ENCODE measurements at places on chromosomes 4 and X. TPM values are rescaled to one million over a fixed set of nuclear protein-coding genes. Genes with fewer than 3 reads are reported as not detected.

- DNase-seq: no peak
These were observed 17.4 kb downstream of the TMEM192 start for GRCh38 chr4:165095291-165095690.

DNA sequence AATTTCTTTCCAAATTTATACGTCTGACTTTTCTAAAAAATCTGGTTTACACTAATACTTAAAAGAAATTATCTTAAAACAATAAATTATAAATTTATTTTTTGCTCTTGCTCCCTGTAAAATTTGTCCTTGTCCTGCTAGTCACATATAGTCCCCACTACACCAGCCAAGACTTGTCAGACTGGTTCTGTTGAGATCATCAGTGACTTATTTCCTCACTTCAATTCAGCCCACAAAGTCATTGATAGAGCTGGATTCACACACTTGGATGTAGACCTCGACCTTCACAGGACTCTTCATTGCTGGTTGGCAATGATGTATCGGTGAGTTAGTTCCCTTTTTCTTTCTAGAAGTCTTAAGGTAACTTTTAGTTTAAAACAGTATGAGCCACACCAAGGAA, at the start of gene TMPRSS11E:
Gene TMPRSS11E, plus strand, starts transcription at position 263 of the 400 bp plus-strand sequence. Its CDS starts 50 bp downstream, at position 313.
- DNase-seq: no peak

The HHIP gene
- not detected for total RNA-seq

DNA sequence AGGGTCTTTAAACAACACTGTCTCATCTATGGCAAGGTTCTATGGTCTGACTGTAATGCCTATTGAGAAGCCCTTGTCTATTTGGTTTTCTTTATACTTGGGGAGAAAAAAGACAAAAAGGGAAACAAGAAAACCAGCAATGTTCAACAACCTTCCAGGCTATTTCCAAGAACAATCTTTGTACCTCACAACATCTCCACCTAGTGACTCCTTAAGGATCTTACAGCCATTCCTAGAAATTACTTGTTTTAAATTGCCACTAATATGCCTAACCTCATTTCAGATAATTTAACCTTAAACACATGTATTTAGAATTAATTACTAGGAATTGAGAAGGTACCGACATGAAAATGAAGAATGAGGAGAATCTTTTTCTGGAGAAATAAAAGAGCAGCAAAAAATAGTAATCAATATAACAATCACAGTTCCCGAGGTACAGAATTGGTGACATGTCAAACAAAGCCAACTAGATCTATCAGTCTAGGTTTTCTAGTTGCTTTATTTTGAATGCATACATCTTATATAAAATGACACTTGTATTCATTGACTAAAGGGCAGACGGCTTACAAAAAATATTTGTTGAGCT, 1.6 kb upstream of the RBM46 start:
- no peak for DNase-seq

The PRICKLE3 gene
- 22.7 TPM for total RNA-seq

The USP17L27 gene
- total RNA-seq: not detected

The POU4F2 gene
- not detected for total RNA-seq

DNA sequence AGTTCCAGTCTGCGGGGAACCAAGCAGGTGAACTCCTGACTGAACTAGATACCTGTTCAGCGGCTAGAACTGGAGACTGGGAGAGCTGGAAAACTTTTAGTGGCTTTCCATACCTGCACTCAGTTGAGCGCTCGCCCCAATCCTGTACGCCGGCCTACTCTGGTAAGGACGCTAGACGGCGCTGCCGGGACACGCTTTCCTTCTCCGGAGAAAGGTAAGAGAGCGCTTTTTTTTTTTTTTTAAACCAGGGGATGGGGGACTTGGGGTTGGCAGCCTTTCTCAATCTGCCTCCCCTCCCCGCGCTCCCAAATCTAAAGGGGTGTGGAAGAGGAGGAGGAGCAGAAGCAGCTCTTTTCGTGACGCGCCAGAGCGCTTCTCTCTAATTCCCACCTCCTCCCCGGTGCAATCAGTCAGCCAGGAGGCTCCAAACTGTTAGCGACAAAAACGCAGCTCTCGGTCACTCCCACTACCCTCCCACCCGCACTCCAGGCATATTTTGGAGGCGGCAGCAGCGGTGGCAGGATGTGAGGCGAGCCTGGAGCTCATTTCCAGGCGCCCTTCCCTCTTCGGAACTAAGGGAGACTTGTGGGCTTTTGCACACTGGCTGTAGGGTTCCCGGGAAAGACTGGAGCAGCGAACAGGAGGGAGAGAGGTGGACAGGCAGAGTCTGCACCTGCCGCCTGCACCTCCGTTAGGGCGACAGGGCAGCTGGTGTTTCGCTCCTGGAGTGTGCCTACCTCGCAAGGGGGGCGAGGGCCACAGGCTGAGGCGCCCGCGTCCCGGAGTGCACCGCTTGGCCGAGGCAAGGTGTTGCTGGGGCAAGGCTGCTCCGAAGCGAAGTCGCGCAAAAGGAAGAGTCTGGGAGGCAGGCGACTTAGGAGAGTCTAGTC, at the start of gene IL1RAPL2:
Gene IL1RAPL2, plus strand, starts transcription at position 409 of the 890 bp plus-strand sequence.
- peak; percentile 55 for DNase-seq

GRCh38 chr4:181529537-181529936, 713.7 kb upstream of the TENM3 start:
- no peak for DNase-seq

The REELD1 gene
- not detected for total RNA-seq

- DNase-seq: no peak
These were observed 7.3 kb downstream of the NKX1-1 start for GRCh38 chr4:1398681-1399507.

DNA sequence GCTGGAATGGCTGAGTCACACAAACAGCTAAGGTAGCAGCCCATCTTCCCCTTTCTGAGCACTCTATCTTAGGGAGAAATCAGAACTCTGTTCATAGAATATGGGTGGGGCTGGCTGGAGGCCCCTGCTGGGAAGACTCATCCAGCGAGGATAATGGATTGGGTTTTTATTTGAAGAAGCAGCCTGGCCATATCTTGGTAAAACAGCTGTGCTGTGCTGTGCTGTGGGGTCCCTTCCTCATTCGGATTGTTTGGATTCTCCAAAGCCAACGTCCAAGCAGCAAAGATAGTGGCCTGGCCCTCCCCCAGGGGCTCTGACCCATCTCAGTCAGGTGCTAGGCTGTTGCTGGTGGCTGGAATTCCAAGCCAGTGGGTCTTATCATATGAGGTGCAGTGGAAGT, 63.8 kb downstream of the ZNF718 start:
- DNase-seq: no peak

The CABS1 gene
- not detected for total RNA-seq

The PPP4R3C gene
- total RNA-seq: not detected

DNA sequence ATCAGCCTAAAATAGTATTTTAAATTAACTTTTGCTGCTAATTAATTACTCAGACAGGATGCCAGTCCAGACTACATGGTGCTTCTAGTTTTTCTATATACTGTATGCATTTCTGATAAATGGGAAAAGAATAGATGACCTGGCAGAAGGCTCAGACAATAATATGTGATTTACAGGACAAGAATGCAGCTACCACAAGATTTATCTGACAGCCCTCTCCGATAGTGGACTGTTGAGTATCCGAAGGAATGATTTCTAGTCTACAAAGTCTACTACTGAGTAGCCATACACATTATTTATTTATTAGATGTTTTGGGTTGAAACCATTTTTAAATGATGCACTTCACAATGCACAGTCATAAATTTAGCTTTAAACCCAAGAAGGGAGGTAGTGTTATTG, 212.8 kb downstream of the MAB21L2 start:
- no peak for DNase-seq

The LGI2 gene
- total RNA-seq: not detected

DNA sequence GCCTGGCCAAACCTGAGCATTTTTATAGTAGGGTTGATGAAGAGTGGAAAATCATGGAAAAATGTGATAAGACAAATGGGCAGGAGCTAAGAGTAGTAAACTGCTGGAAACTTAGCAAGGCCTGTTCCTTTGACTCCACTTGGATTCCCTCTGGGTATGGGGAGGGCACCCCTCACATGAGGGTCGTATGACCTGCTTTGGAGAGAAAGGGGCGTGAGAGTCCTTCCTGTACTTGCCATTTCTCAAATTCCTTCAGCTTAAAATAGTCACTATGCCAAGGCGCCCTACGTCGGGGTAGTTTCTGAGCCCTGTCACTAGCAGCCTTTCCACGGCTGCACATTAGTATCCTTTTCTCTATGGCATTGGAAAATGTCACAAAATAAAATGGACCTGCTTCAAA, 49.1 kb downstream of the GPRIN3 start:
- DNase-seq: peak; percentile 51

DNA sequence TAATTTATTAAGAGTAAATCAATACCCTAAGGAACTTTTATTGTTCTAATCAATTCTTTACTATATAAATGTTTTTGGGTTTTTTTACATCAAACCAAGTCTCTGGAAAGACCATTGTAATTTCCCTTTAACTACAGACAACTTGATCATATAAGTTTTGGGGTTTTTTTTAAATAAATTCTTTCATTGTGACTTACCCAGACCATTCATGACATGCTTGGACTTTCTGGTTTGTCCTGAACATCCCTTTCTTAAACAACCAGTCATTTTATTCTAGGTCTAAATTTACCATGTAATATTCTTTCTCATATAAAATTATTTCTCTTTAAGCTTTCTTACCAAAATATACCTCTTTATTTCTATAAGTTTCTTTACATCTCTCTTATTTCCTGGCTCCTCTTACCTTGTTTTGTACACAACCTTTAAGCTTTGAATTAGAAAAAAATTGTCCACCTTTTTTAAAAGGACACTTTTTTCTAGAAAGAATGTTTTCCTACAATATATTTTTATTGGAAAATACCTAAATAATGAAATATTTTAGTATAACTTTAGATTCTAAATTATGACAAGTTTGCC, 8.4 kb downstream of the CNGA1 start:
- no peak for DNase-seq

GRCh38 chr4:18859468-18859867, 837.9 kb upstream of the LCORL start:
- DNase-seq: no peak

The CXorf49 gene
- not detected for total RNA-seq

DNA sequence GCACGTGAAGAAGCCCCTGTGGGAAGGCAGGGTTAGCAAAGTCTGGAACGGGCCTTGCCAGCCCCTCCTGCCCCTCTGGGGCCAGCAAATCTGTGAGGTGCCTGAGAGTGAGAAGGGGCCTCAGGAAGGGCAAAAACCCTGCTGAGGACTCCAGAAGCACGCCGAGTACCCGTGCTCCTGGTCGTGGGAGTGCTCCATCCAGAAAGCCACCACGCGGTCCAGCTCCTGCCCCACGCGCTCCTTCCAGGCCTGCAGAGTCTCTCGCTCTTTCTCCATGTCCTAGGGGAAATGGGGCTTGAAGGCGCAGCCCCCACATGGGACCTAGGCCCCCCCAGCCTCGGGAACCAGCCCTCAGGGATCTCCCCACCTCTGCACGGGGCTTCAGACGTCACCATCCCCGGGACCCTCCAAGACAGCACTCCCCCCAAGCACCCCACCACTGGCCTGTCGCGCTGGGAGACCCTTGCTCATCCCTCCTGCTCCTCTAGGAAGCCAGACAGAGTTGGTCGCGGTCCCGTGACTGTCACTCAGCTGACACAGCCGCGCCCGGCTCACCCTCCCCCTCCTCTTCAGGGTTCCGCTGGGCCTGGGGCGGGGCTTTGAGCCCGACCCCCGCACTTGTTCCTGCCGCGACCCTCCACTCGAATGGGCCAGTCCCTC, at the start of gene RENBP:
Gene RENBP, minus strand, starts transcription at position 504 of the 660 bp plus-strand sequence. Its CDS starts 33 bp downstream, at position 471.
- DNase-seq: peak; percentile 81

The PWWP3B gene
- not detected for total RNA-seq

DNA sequence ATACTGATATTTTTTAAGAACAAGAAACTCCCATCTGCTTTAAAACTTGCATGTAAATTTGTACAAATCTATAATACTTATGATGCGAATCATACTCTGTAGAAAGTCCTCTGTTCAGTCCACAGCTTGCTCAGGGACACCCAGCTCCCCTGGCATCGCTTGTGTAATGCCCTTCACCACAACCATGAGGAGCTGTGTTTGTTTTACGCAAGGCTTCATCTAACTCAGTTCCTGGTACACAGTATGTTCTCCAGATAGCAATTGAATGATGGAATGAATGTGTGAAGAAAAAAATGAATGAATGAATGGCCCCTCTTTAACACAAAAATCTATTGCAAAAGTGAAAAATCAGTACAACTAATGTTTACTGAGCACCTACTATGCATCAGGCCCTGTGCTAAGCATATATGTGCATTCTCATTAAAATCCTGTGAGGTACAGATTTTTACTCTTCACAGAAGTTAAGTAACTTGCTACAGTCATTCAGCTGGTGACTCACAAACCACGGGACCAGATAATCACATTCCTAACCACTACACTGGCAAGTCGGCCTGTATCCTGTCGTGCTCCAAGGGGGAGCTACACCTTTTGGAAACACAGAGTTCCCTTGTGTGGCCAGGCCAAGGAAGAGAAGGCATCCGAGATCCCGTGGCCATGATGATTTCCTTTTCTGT, 58.7 kb upstream of the KDR start:
- no peak for DNase-seq

GRCh38 chr4:154838155-154838554, 57.1 kb downstream of the RBM46 start:
- no peak for DNase-seq

DNA sequence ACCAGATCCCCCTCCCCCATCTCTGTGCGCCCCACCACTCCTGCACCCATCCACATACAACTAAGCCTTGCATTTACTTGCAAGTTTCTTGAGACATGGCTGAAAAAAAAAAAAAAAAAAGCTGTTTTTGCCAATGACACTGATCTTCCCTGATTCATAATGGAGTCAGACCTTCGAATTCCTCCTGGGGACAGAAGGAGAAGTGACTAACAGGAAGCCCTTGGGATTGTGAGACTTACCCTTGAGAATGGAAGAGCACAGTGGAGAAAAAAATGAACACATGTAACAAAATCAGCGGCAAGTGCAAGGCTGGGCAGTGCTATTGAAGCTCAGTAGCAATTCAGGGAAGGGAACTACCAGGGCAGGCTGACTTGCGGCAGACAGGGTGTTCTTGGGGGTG, 288.4 kb downstream of the BCOR start:
- DNase-seq: no peak

The CT45A3 gene
- not detected for total RNA-seq

The MTMR8 gene
- total RNA-seq: 4.2 TPM

GRCh38 chrX:9286234-9286633, 178.6 kb upstream of the TBL1X start:
- DNase-seq: no peak

GRCh38 chrX:50814701-50815100, 707 bp upstream of the SHROOM4 start:
- no peak for DNase-seq

GRCh38 chrX:137427816-137428215, 138.1 kb upstream of the ZIC3 start:
- peak; percentile 56 for DNase-seq

GRCh38 chr4:152479428-152480026, 56.4 kb downstream of the FBXW7 start:
- no peak for DNase-seq

- no peak for DNase-seq
These were observed 74.3 kb downstream of the TECRL start for GRCh38 chr4:64334964-64335363.

DNA sequence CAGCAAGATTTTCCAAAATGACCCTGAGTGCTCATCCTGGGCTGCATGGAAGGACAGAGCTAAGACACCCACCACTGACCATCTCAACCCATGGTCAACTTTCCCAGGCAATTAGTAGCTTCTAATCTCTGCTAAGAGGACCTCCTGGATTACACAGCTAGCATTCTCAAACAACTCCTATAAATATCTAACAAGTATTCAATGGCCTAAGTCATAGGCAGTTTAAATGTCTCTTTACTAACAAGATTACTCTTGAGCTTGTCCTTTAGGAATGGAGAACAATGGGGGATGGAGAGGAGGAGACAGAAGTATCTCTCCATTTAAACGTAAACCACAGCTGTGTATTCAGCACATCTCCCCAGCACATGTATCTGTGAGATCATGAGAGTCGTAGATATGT, 118.1 kb downstream of the WDFY3 start:
- DNase-seq: no peak

GRCh38 chr4:70704931-70705182, 16.5 kb downstream of the UTP3 start:
- peak; percentile 79 for DNase-seq
